ENCODE measurements at places on chromosomes 6 and 20. TPM values are rescaled to one million over a fixed set of nuclear protein-coding genes. Genes with fewer than 3 reads are reported as not detected.

Gene DEFB129
- not detected for total RNA-seq

Gene VGLL2
- not detected for total RNA-seq

Gene FAM83C
- total RNA-seq = not detected

Gene TGM2
- 104 TPM for total RNA-seq

Gene MRAP2
- total RNA-seq = 0.16 TPM

Gene RAET1L
- total RNA-seq = not detected

Gene MUC21
- not detected for total RNA-seq

Gene COL11A2
- 0.16 TPM for total RNA-seq

Gene TRIM40
- total RNA-seq = not detected

Gene DNAH8
- not detected for total RNA-seq

Gene PNPLA1
- not detected for total RNA-seq

Gene ADGRF4
- not detected for total RNA-seq

Gene RNF182
- 0.54 TPM for total RNA-seq

Gene UST
- total RNA-seq = 21.8 TPM

Gene TXLNB
- 2.5 TPM for total RNA-seq

Gene SPATA25
- 7.5 TPM for total RNA-seq

Gene OR12D3
- not detected for total RNA-seq

Gene CLDN20
- total RNA-seq = not detected

Gene HLA-DRB5
- total RNA-seq = 2.1 TPM

Gene KCNK16
- total RNA-seq = not detected

Gene C6orf118
- not detected for total RNA-seq

Gene SAMD5
- 0.68 TPM for total RNA-seq

Gene REPS1
- 28.9 TPM for total RNA-seq

Gene PSORS1C1
- 2.7 TPM for total RNA-seq

Gene GJA10
- not detected for total RNA-seq

Gene COL19A1
- total RNA-seq = 0.54 TPM

Gene LCA5
- total RNA-seq = 10.7 TPM
